GM12865 (cell line): ENCODE measurements at places on chromosomes 1 and 21.

DNA sequence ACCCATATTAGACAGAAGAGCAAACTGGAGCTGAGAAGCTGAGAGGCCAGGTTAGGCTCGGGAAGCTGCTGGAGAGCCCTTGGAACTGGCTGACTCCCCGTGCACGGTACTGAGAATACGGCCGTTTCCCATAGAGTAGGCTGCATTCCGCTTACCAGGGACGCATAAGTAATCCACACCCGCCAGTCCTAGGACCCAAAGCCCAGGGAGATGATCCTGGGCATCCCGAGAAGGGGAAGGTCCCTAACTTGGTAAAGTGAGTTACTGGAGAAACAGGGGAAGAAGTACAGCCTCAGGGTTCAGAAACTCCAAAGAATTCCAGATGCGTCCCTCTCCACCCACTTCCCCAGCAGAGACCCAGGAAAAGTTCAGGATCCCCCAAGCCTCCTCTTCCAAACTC is 1.3 kb downstream of the LRRC38 start:
- DNase-seq: no peak

GRCh38 chr1:193340331-193340730 is 153.9 kb upstream of the B3GALT2 start:
- no peak for DNase-seq

- peak; percentile 72 for DNase-seq
Observed at GRCh38 chr1:22176258-22176657, 33.4 kb upstream of the WNT4 start.

DNA sequence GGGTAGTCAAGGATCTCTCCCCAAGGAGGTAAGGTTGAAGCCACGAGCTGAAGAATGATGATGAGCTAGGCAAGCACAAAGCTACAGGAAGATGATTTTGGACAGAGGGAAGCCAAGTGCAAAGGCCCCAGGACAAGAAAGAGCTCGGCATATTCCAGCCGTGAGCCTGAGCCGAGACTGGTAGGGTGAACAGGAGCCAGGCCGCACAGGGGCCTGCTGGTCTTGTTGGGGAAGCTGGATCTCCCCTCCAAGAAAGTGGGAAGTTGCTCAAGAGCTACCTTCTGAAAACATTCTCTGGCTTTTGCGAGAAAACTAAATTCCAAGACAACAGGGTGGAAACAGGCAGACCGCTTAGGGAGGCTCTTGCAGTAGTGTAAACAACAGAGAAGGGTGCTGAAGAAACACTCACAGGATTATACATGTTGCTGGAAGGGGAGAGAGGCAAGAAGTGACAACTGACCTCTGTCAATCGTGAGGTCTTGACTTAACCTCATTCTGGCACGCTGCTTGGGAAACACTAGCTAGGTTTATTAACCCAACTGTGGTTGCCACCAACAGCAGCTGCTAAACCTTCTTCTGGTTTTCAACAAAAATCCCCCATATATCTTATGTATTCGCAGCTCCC is 625.2 kb downstream of the SMYD3 start:
- DNase-seq: no peak

- DNase-seq: no peak
Observed at GRCh38 chr1:182087719-182088350, 26.3 kb upstream of the ZNF648 start.

GRCh38 chr1:158014731-158015320 is 21.4 kb downstream of the KIRREL1 start:
- DNase-seq: no peak

- DNase-seq: no peak
Observed at GRCh38 chr1:81023187-81023724, 777.5 kb upstream of the ADGRL2 start.

DNA sequence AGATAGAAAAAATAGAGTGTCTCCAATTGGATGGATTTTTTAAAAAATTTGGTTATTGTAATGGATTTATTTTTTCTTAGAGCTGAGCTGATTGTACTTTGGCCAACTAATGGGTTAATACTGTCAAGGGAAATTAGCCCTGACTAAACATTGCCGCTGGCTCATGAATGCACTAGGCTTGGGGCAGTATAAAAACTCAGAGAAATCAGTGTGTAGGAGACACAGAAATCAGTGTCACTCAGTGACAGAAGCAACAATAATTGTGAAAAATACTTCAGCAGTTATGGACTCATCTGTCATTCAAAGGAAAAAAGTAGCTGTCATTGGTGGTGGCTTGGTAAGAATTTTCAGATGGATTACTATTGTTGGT is at the start of gene KMO:
Gene KMO, plus strand, starts transcription at position 217 of the 370 bp plus-strand sequence. Its CDS starts 67 bp downstream, at position 284.
- DNase-seq: no peak
